ENCODE measurements at places on chromosomes 3 and 15.

GRCh38 chr3:15049584-15049983 is 15.5 kb downstream of the MRPS25 start:
- no peak for DNase-seq

GRCh38 chr15:47158573-47158972 is 558.7 kb upstream of the SEMA6D start:
- DNase-seq = no peak

- no peak for DNase-seq
Measured at GRCh38 chr3:173429076-173429475, 31.5 kb downstream of the NLGN1 start.

DNA sequence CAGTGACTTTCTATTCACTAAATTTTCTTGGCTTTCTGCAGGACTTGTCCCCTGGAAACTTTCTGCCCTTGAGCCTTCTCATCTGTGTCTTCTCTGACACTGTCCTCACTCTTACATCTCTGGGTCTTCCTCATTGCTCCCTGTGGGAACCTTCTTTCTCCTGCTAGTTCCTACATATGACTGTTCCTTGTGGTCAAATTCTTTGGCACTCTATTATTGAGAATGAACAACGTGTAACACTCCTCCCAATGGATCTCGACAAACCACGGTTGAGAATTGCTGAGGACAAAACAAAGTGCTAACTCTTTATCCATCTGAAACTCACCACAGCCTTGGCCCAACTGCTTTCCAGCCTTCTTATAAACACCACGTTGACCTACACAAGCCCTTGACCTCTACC is 3.5 kb upstream of the FAM81A start:
- no peak for DNase-seq

DNA sequence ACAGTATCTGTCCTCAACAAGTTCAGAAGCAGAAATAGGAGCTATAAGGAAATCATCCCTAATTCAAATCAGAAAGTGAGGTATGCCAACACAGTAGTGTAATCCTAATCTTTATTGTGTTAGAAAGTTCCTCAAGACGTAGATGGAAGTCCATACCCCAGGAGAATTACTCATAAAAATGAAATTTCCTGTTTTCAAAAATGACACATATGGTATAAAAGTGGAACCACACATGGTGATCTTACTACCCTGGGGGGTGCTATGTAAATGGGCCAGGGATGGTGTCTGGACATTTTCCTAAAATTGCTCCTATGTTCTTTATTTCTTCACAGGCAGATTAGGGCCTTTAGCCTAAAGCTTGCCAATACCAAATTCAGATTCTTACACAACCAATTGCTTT is 204.1 kb downstream of the ARRDC4 start:
- no peak for DNase-seq

GRCh38 chr3:138950701-138951100 is 3.7 kb downstream of the FOXL2NB start:
- DNase-seq = no peak

DNA sequence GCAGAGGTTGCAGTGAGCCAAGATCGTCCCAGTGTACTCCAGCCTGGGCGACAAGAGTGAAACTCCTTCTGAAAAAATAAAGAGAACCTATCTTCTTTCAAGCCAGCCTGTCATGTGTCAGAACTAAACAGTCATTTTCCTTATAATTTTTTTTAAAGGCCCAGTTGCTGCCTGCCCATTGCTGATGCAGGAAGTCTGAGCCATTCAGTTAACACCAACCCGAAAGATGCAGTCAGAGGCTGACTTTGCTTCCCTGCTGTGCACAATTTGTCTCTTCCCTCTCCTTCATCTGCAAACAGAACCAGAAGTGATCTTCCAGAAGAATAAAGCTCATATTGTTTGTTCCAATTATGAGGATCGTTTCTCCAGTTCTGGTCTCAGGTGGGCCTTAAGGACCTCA is 220.6 kb downstream of the SLCO3A1 start:
- no peak for DNase-seq

DNA sequence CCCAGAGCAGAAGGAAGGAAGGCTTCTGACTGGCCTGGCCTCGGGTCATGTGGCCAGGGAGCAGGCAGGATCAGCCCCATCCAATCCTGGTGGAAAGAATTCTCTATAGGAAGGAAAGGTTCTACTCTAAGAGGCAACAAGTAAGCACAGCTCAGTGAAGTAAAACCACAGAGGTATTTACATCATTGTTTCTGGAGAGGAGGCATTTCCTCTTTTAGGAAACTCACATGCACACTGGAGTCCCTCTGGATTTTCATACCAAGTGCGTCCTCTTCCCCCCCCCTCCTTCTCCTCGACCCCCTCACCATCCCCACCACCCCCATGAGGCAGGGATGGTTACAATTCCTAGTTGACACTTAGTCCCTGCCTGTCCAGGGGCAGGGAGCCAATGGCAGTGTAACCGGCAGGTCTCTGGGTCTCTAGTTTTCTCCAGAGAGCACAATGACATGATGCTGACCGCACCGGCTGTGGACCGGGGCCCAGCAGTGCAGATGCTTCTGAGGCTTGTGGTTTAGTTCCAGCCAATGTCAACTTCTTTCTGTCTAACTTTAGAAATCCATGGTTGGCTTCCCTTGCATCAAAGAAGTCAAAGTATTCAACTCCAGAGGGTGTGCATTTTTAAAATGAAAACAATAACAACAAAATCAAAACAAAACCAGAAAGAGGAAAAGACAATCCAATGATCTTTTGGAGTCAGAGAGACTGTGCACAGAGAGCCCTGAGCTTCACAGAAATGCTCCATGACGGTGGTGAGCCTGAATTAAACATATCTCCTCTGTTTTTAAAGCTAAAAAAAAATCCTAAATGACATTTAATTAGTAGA is 230.3 kb upstream of the TLE3 start:
- no peak for DNase-seq

GRCh38 chr3:185153861-185154629 is 1.2 kb upstream of the C3orf70 start:
- no peak for DNase-seq

DNA sequence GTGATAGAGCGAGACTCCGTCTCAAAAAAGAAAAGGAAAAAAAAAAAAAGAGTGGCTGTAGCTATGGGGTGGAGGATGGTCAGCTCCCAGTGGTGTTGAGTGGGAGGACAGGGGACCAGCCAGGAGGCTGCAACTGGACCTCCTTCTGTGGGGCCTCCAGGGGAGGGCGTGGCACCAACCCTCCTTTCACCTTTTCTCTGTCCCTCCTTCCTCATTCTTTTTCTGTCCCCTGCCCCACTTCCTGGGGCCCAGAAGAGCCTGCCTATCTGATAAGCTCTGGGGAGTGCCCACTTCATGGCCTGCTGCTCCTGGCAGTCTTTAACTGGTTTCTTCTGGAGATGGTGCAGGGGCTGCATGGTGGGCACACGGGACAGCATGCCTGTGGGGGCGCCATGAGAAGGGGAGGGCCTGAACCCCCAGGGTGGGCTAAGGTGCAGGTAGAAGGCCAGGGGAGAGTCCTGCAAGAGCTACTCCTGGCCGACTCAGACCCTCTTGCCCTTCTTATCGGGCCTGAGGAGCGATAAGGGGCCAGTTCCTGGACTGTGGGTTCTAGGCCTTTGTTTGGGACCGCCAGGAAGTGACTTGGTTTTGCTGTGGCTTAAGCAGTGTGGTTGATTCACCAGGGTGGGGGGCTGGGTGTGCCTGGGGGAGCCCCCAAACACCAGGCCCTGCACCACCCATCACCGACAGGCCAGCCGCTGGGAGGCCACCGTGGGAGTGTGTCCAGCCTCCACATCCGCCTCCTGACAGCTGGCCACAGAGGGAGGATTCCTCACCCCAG is 49.4 kb upstream of the FLNB start:
- no peak for DNase-seq

DNA sequence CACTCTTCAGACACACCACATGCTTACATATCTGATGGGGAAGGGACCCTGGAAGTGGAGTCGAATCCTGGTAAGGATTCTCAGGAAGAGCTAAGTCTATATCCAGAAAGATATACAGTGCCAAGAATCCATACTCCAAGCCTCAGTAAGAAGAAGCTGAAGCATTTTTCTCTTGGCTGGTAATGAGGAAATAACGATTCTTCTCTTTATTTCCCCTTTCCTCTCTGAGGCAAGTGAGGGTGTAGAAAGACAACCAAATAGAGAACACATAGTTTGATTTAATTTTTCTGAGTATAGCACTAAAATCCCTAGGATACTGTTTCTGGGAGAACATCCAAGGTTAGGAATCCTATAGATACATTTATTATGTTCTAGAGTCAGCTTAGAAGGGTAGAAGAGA is 857.3 kb downstream of the TUSC7 start:
- no peak for DNase-seq

DNA sequence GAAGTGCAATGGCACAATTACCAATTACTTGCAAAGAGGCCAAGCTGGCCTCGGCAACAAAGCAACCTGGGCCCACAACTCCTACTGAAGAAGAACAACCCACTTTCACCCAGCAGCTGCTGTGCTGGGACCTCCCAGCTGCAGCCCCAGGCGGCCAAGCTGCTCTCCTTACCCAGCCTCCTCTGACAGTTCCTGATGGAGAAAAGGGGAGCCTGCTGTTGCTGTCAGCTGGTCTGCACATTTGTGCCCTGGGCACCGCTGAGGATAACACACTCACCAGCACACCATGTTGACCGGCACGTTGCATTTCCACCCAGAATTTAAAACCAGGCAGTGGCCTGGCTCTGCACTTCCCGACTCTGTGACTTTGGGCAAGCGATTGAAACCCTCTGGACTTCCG is 33.6 kb downstream of the SSUH2 start:
- no peak for DNase-seq
